ENCODE measurements at places on chromosomes 4 and X.

DNA sequence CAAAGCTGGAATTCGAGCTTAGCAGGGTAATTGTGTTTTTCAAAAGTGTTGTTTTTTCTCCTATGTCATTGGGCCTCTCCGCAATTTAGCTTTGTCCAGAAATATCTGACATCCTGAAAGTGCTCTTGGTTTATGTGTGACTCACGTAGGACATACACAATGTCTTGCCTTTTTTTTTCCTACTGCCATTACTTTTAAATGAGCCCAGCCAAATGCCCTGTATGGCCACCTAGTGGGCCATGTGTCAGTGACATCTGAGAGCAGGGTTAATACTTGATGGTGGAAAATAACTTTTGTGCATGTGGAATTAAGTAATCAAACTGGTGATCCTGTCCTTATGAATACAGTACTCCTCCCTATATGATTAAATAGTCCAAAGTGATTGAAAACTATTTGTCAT is 1411.1 kb upstream of the TENM3 start:
- DNase-seq = no peak

DNA sequence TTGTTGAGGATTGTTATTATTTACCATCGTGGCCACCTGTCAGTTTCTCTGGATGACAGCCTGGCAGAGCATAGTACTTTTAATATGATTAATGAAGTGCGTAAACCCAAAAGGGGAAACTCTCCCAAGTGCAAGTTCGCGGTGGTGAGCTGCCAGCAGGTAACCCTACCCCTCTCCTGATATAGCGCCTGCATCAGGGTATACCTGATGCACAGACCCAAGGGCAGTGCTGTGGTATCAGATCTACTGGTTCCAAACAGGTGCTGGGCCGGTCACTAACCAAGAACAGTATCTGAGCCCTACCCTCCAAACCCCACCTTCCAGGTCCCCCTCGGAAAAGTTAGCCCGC is 1.6 kb downstream of the RNF150 start:
- DNase-seq = no peak

- DNase-seq = no peak
These were observed 97.5 kb upstream of the CXXC4 start for GRCh38 chr4:104592183-104592582.

DNA sequence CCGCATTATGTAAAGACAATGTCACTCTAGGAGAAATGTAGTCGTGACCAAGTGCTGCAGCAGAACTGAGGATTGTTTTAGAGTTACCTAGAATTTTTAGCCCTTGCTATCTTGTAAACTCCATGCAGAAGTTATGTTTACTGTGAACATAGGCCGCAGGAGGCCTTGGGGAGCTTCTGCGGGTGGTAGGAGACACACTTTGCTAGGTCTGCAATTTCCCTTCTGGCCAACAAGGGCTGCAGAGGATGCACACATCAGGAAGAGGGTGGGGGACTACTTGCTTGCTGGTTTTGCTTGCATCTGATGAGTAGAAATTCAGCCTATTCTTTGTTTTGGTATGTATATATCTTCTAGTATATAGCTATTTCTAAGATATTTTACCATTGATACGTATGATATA is 23.1 kb downstream of the BANK1 start:
- DNase-seq = no peak

- no peak for DNase-seq
These were observed 460.8 kb downstream of the TMA16 start for GRCh38 chr4:163955288-163955687.

GRCh38 chr4:164467493-164467892 is 286.4 kb upstream of the SMIM31 start:
- no peak for DNase-seq

GRCh38 chrX:101460669-101461068 is 24.6 kb upstream of the ARMCX4 start:
- DNase-seq = no peak

- DNase-seq = no peak
These were observed 21.4 kb downstream of the ZCCHC13 start for GRCh38 chrX:74325130-74326059.

- DNase-seq = no peak
These were observed 59.5 kb downstream of the LIMCH1 start for GRCh38 chr4:41597494-41597893.
